Activated CD4-positive, alpha-beta memory T cell treated with anti-CD3 and anti-CD28 coated beads for 36 hours (primary cell): ENCODE measurements at places on chromosomes 3 and 15.

GRCh38 chr3:66756468-66757036, 241.6 kb upstream of the KBTBD8 start:
- no peak for DNase-seq

GRCh38 chr15:34613301-34613700, 29.9 kb upstream of the GOLGA8B start:
- DNase-seq: no peak

DNA sequence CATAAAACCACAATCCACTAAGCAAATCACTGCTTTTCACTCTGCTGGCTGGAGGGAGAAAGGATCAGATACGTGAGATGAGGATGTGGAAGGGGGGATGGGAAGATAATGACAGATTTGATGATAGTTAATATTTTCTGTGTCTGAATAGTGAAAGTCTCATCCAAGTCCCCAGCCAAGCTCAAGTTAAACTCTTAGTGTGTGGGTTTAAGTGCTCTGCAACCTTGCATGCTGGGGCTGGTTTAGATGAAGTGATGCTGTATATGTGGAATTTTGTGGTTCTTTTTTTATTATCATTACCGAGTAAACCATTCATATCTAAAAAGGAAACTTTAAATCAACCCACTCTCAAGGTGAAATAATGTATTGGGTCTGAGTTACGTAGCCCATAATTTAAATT, 111.0 kb downstream of the TPRG1 start:
- no peak for DNase-seq

GRCh38 chr15:97598353-97598798, 362.1 kb upstream of the ARRDC4 start:
- DNase-seq: no peak

- DNase-seq: no peak
These were observed 357.7 kb upstream of the NR2F2 start for GRCh38 chr15:95972812-95973211.

DNA sequence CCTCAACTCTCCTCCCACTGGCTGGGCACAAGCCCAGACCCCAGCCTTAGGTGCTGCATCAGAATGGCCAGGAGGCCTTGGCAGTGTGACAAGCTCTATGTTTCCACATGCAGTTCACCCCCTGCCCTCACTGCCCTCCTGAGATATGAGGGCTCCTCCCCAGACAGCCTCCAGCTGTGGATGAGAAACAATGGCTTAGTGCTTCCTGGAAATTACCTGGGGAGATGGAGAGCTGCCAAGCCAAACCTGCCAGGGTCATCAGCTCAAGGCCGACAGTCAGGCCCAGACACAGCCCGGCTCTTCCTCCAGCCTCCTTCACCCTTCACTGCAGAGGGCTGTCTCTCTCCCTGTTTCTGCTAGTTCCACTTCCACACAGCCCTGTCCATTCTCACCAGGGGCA, 76.3 kb downstream of the MYLK start:
- DNase-seq: no peak

DNA sequence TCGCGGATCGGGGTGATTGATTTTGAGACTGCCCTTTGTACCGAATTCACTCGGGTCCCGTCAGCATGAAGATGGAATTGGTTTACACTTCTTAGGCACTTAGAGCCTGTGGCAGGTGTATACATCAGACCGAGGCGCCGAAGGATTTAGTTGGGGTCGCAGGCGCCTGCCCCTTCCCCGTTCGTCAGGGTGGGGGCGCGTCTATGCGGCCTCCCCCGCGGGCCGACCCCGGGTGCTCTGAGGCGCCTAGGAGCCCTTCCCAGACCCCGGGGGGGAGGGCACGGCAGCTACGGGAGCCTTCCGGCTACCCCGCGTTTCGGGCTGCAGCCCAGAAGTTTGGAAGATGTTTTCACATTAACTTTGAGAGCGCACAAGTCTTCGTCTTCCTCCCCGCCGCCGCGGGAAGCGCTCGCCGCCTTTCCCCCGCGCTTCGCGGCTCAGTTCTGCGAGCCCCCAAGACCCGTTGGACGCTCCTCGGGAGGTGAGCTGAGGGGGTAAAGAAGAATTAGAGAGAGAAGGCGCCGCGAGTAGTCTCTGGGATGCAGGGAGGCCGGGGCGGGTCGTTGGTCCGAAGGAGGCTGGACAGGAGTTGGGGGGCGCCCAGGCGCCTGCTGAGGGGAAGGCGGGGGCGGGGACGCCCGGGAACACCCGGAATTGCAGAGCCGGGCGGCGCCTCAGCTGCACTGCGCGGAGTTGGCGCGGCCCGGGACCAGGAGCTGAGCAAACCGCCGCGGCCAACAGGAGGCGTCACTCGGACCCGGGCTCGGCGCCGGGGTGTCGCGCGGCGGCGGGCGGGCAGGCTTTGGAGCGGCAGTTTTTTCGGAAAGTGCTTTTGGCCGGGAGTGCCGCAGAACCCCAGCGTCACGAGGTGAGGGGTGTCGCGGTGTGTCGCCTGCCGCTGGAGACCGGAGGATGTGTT, 780 bp downstream of the TIPARP start:
- peak; percentile 53 for DNase-seq

DNA sequence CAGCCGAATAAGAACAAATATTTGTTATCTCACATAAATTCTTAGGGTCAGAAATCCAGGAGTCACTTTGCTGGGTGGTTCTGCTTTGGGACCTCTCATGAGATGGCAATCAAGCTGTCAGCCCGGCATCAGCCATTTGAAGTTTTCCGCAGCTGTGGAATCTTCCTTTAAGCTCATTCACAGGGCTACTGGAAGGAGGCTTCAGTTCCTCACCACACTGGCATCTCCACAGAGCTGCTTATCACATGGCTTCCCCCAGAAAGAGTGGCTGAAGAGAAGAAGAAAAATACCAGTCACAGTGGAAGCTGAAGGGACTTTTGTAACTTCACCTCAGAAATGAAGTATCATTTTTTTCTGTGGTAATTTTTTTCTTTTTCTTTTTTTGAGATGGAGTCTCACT, 267.7 kb downstream of the CHL1 start:
- no peak for DNase-seq

- DNase-seq: no peak
These were observed 116.7 kb upstream of the LPP start for GRCh38 chr3:188037195-188037718.

GRCh38 chr3:101577286-101577685, 3.3 kb downstream of the PCNP start:
- DNase-seq: no peak

- no peak for DNase-seq
These were observed 278.4 kb upstream of the ZPLD1 start for GRCh38 chr3:102156426-102156825.

DNA sequence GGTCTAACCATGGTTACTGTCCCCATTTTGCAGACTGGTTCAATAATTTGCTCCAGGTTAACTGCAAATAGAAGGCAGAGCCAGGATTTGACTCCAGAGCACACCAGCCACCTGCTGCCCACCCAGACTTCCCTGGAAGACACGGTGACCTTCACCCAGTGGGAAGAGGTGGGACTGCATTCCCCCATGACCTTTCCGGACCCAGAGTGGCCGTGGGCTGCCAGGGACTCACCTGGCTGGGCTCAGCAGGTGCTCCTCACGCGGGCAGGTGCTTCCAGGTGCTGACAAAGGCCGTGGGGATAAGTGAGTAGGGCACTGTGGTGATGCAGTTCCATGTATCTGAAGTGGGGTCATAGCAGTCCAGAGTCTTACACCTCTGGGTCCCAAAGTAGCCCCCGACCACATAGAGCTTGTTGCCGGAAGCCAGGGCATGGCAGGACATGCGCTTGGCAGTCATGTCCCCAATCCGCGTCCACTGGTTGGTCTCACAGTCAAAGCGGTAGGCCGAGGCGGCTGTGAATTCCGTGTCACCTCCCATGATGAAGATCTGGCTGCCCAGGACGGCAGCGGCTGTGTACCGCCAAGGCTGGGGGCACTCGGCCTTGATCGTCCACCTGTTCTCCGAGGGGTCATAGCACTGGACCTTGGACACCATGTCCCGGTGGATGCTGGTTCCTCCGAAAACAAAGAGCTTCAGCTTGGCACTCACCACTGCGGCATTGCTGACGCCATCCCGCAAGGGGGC, 26.8 kb downstream of the KLHL25 start:
- no peak for DNase-seq

DNA sequence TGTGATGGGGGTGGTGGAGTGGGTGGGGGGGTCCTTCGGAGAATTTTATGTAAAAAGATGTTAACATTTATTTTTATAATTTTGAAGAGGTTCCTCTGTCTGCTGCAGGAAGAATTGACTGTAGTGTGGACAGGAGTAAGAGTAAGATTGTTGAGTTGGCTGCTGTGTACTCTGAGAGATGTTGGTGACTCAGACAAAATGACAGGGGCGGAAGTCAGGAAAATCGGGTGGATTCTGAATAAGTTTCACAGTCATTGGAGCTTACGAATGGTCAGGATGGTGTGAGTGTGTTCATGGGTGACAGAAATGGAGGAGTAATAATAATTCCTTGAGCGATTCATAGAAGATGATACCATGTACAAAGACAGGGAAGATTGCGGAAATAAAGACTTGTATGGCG, 420.0 kb downstream of the ROBO2 start:
- no peak for DNase-seq

GRCh38 chr3:191262650-191263049, 63.6 kb downstream of the OSTN start:
- DNase-seq: no peak

GRCh38 chr15:29131840-29132420, 137.7 kb downstream of the NSMCE3 start:
- DNase-seq: no peak

- DNase-seq: no peak
These were observed 598.5 kb downstream of the ZNF385D start for GRCh38 chr3:21152555-21152954.

DNA sequence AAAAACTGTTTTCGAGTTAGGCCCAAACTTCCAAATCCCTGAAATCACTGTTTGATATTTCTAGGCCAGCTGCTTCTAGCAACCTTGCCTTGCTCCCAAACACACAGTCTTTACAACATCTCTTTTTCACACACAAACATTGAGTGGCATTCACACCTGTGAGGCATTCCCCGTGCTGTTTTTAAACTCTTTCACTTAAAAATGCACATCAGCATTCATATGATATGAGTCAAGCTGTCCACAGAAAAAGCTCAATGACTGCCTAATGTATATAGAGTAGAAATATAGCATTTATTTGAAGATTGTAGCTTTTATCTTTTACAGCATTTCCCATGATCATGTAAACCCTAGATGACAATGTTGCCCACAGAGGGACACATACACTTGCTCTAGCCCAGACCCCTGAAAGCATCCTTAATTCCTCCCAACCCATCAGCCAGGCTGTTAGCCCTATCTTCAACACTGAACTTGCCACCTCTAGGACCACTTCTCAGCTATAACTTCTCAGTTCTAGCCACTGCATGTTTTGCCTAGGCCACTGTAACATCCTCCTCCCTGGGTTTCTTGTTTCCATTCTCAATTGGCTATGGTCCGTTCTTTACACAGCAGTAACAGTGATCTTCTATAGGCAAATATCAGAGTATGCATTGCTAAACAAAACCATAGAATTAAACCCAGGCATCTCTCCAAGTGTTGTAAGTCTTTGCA, 782.6 kb downstream of the DIPK2A start:
- DNase-seq: no peak

DNA sequence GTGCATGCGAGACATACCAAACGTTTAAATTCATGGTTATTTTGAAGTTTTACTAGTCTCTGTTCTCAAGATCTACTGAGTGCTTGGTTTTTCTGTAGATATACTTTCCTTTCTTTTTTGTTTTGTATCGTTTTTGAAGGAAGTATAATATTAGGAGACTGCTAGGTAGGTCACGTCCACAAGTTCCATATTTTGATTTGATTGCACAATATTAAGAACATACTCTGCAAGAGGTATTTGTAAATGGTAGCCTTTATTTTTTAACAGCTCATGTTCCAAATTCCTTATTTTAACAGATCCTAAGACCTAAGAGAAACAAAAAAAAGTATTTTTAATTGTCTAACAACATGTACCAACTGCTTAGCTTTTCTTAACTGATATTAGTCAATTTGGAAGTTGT, 156.7 kb downstream of the SERPINI1 start:
- DNase-seq: no peak

- DNase-seq: no peak
These were observed 2.9 kb downstream of the HDGFL3 start for GRCh38 chr15:83204697-83205096.
